Stimulated activated CD8-positive, alpha-beta memory T cell treated with anti-CD3 and anti-CD28 coated beads, Interleukin-4, amount 100 ng/mL, for 1 hour (primary cell): ENCODE measurements at places on chromosomes 11 and 22.
A peak's percentile ranks its signal among the peaks of the same experiment; 100 is the strongest.

GRCh38 chr22:46112405-46112804, 37.9 kb upstream of the PPARA start:
- DNase-seq: no peak

DNA sequence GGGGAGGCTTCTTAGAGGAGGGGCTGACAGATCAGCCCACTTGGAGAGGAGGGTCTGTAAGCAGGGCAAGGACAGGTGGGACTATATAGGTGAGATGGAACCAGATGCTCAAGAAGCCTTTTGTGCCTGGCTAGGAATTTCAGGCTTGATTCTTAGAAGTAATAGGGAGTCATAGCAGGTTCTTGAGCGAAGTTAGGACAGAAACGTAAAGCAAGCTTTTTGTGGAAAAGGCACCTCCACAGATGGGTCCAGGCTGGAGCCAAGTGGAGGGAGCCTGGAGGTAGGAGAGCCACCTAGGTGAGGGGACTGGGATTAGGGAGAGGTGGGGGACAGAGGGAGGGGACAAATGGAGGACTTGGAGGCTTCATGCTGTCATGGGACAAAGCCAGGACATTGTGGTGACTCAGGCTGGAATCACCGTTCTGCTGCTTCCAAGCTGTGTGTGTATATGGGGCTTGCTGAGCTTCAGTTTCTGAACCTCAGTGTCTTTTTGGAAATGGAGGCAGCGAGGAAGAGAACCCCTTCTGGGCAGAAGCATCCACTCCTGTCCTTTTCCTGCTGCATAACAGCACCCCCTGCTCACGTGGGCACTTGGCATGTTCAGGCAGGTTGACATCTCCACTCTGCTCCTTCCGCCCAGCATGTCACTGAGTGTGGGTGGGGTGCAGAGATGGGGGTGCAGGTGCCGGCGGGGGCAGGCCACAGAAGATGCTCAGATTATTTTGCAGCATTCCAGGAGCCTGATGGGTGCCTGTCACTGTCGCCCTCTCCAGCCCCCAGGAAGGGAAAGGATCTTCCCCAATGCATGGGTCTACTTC, 58.0 kb downstream of the MCM5 start:
- no peak for DNase-seq

GRCh38 chr11:99327066-99327465, 306.3 kb downstream of the CNTN5 start:
- no peak for DNase-seq

- DNase-seq: no peak
Measured at GRCh38 chr22:36349726-36350125, 38.0 kb downstream of the MYH9 start.

GRCh38 chr11:78922859-78923625, 348.4 kb upstream of the NARS2 start:
- DNase-seq: no peak

- no peak for DNase-seq
Measured at GRCh38 chr11:86865436-86865835, 65.1 kb downstream of the PRSS23 start.

- DNase-seq: no peak
Measured at GRCh38 chr11:31761636-31762035, 49.5 kb downstream of the PAX6 start.

DNA sequence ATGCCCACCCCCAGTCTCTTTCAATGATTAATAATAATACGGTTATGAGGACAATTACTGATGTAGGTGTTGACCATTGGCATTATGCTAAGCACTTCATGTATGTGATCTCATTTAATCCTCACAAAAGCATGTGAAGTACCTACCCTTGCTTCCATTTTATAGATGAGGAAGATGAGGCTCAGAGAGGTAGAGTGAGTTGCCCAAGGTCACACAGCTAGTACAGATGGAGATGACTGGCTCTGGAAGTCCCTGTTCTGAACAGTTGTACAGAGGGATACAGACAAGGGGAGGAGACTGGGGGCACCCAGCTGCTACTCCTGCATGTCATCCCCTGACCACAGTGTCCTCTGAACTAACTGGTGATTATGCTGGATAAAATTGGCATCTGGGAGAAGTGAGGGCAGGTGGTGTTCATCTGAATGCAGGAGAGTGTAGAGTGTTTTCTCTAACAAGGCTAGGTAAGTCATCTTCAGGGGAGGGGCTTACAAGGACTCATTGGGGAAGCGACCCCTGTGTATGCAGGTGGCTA, 43.2 kb downstream of the KIAA1671 start:
- no peak for DNase-seq

DNA sequence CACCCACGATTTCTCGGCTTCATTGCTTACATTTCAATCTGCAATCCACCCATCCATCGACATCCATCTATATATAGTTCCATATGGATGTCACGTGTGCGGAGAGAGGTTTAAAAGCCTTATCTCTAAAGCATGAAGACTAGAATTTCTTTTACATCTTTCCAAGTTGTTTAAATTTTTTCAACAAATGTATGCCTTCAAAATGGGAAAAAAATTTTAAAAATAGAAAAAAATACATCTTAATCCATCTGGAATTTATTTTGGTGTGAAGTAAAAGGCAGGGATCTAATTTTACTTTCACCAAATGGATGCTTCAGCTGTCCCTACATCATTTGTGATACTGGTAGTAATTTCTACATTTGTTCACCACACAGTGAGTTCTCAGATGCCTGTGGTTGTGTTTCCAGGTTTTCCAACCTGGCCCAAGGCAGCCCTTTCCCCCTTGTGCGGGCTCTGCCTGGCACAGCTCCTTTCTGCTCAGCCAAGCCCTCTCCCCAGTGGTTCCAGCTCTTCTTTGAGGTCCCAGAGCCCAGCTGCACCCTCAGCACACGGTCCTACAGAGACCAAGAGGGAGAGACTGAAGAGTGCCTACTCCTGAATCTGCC, 37.6 kb upstream of the KLHL35 start:
- no peak for DNase-seq

DNA sequence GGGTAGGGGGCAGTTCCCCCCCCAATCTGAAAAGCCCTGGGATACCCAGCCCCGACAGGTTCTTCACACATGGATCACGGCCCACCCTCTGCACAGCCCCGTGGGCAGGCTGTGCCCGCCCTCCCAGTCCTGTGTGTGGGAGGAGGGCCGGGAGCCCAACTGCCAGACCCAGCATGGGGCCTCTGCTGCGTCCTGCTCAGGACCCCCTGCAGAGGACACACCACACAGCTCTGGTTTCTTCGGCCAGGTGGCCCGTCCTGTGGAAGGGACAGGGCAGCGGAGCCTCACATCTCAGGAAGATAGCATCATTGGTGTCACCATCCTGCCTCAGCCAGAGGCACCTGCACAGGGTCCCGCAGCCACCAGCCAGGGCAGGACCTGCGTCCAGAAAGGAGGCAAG, 396.0 kb downstream of the TBC1D22A start:
- no peak for DNase-seq

DNA sequence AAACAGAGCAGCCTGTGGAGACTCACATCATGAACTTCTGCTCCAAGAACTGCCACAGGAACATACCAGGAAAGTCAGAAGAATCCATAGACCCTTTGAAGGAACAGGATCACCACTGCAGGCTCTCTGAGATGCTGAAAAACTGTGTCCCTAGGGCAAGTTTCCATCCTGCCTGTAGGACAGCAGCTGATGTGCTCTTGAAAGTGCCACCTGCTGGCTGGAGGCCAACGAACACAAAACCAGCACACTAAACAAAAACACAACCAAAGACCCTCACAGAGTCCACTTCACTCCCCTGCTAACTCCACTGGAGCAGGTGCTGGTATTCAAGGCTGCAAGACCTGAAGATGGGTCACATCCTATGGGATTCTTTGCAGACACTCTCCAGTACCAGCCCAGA, 12.0 kb upstream of the NXPE1 start:
- no peak for DNase-seq

DNA sequence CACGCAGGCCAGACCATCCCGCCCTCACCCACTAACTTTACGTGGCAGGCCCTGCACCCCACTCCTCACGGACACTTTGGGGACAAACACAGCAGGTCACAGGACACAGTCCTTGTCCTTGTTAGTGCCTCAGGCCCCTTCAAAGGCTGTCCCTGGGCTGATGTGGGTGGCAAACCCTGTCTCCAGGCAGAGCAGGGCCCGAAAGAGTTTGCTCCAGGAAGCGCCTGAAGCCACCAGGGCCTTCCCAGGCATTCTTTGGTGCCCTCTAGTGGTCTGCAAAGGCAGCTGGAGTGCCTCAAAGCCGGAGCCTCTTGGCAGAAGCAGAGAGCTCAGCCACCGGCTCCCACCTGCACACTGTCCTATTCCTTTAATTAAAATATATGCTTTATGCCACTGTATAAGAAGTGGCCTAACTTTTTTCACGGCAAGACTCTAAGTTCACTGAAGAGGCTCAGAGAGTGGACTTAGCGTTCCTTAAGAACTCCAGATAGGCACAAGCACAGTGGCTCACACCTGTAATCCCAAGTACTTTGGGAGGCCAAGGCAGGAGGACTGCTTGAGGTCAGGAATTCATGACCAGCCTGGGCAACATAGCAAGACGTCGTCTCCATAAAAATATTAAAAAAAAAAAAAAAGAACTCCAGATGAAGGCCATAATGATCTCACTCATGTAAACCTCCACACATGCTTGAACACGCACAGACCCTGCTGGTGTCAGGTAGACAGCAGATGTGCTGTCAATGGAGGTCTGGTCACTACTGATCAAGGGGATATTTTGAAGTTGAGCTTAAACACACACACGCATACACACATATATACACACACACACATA, 11.1 kb downstream of the TXN2 start:
- DNase-seq: peak; percentile 55

DNA sequence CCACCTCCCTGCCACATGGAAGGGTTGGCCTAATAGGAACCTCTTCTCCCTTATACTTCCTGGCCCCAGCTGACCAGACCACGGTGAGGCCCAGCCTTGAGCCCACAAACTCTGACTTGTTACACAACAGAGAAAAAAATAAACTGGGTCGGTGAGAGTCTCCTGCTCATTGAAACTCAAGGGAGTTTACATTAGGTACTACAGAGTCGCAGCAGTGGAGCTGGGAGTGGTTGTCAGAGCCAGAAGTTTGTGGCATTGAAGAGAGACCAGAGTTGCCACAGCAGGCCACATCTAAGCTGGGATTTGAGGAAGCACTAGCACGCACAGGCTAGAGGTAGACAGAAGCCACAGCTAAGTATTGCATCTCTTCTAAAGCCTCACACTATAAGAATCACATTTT, 296.2 kb downstream of the DDX10 start:
- no peak for DNase-seq

- no peak for DNase-seq
Measured at GRCh38 chr11:4183410-4184057, 88.9 kb downstream of the RRM1 start.

- DNase-seq: no peak
Measured at GRCh38 chr11:30730011-30730410, 143.9 kb upstream of the MPPED2 start.

GRCh38 chr11:115084231-115084630, 405.9 kb downstream of the NXPE2 start:
- no peak for DNase-seq

DNA sequence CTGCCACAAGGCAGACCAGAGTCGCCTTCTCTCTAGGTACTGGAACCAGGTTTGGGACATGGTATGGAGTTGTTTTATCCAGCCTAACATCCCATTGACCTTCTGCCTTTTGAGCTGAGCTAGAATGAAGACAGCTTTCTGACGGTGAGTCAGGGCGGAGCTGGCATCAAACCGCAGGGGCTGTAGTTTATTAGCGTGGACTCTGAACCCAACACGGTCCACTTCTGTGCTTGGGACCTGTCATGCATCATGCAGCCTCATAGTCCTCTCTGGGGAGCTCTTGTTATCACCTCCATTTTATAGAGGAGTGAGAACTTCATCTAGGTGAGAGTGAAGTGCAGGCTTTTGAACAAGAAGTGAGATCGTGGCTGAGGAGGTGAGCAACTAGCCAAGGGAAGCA, 8.3 kb downstream of the GAL3ST1 start:
- no peak for DNase-seq

DNA sequence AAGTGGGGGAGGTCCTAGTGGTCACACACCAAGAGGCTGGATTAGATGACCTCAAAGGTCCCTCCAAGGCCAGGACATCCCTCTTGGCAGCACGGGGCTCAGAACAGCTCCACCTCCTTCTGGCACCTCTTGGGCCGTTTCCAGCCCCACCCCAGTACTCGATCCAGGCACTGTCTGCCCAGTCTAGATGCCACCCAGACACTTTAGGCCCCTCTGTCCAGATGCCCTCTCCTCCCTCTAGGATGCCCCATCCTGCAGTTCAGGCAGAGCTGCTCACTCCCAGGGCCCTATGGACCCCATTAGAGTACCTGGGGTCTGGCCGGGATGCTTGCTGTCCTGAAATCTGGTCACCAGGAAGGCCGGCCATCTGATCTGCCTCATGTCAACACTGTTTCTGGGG, 34.7 kb upstream of the PRR5 start:
- DNase-seq: no peak

GRCh38 chr11:74746868-74747267, 1.8 kb upstream of the RNF169 start:
- DNase-seq: no peak

- no peak for DNase-seq
Measured at GRCh38 chr11:29616611-29617010, 400.2 kb downstream of the KCNA4 start.

DNA sequence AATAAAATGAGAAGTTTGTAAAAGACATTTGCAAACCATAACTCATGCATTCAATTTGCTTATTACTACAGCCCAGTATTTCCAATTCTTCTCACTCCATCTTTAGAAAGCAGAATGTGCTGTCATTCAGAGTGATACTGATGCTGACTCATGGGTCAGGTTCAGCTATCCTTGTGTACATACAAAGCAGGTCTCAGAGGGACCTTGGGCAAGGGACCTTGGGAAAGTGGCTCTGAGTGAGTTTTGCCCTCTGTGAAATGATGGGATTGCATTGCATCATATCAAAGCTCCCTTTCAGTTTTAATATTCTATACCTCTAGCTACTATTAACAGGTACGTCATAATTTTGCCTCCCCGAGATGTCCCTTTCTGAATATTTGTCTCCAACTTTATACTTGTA, 848.7 kb downstream of the OPCML start:
- DNase-seq: no peak

GRCh38 chr11:130160498-130161155, 1.0 kb downstream of the ST14 start:
- no peak for DNase-seq

GRCh38 chr22:50186761-50187523, 1.2 kb downstream of the TRABD start:
- no peak for DNase-seq

DNA sequence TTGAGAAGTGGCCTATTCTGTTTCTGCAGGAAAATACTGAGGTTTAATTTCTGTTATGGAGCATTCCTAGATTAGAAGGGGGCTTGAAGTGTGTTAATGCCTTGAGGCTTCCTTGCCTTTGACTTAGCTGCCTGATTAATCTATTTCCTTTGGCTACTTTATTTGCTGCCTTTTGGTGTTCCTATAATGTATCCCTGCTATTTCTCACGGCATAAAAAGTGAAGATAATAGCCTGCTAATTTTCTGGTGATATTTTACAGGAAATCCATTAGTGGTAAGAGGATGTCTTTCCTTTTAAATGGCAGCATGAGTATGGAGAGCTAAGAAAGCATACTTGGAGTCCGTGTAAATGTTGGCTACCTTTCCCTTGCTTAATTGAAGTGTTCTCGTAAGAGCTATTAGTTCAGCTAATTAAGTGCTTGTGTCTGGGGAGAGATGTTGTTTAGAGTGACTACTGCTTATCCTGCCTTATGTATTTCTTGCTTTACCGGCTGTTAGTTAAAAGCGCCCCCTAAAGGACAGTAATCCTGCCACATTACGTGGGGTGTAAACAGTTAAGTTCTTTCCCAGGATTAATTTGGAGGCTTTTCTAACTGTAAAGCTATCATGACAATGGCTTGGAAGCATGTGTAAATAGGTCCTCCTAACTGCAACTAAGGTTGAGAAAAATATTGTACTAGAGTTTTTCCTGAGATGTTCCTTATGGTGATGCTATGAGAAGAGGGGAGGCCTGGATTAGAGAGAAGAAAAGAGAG, 45.6 kb downstream of the ZNF280B start:
- no peak for DNase-seq
